ENCODE measurements at places on chromosomes 4 and X.

- no peaks in the 10 kb centered on the region for H3K36me3 ChIP-seq
- peak overlapping the region; percentile 62 for H3K27ac ChIP-seq
- DNase-seq = no peak
- peaks cover 24% of the 10 kb centered on the region for H3K4me1 ChIP-seq
Measured at GRCh38 chr4:14863418-14864364, 138.6 kb upstream of the CPEB2 start.

- H3K27me3 ChIP-seq = no peaks in the 10 kb centered on the region
- H3K4me3 ChIP-seq = no peak overlapping the region
- H3K4me1 ChIP-seq = no peaks in the 10 kb centered on the region
- no peak overlapping the region for H3K27ac ChIP-seq
- DNase-seq = no peak
Measured at GRCh38 chr4:126262665-126263064, 947.9 kb downstream of the FAT4 start.

- no peak overlapping the region for H3K27ac ChIP-seq
- H3K27me3 ChIP-seq = no peaks in the 10 kb centered on the region
- DNase-seq = no peak
- H3K4me1 ChIP-seq = no peaks in the 10 kb centered on the region
Measured at GRCh38 chrX:133544115-133544514, 128.8 kb upstream of the GPC4 start.

- no peaks in the 10 kb centered on the region for H3K27me3 ChIP-seq
- no peaks in the 10 kb centered on the region for H3K36me3 ChIP-seq
- DNase-seq = no peak
- no peak overlapping the region for H3K27ac ChIP-seq
Measured at GRCh38 chrX:85561231-85561630, 181.8 kb upstream of the POF1B start.

DNA sequence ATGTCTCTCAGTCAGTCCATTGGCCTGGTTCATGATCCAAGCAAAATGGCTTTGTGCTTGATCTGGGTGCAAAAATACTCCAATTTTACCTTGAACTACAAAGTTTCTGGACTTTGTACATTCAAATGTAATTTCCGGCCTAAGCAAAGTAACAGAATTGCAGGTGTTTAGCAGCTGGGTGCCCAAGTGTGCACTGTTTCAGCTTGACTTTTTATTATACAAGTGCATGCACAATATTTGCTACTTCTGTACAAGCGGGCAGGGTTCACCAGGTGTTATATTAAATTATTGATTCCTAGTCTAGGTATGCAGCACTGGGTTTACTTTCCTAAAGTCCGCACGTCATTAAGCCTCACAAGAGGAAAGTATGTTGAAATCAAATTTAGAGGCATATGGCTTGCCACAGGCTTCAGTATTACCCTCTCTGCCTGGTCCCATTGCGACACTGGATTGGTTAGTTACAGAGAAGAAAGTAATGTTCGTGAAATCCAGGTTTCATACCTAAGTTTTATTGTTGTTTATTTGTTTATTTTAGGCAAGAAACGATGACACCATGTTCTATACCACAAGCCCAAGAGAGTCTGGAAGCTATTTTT is 376.9 kb upstream of the CTSO start:
- no peaks in the 10 kb centered on the region for H3K36me3 ChIP-seq
- H3K27ac ChIP-seq = peak overlapping the region; percentile 15
- no peak overlapping the region for H3K4me3 ChIP-seq

GRCh38 chr4:2767046-2767704 is 11.0 kb upstream of the TNIP2 start:
- no peaks in the 10 kb centered on the region for H3K27me3 ChIP-seq
- H3K4me1 ChIP-seq = peaks cover 6% of the 10 kb centered on the region
- DNase-seq = peak; percentile 5

- H3K27ac ChIP-seq = no peak overlapping the region
- no peaks in the 10 kb centered on the region for H3K27me3 ChIP-seq
- no peak overlapping the region for H3K4me3 ChIP-seq
- no peak for DNase-seq
- H3K4me1 ChIP-seq = no peaks in the 10 kb centered on the region
Measured at GRCh38 chrX:115393271-115393670, 103.8 kb downstream of the LUZP4 start.

GRCh38 chr4:79209822-79210635 is 115.8 kb downstream of the NAA11 start:
- no peak overlapping the region for H3K4me3 ChIP-seq
- H3K27me3 ChIP-seq = no peaks in the 10 kb centered on the region
- DNase-seq = peak; percentile 67
- no peak overlapping the region for H3K27ac ChIP-seq
- peaks cover 22% of the 10 kb centered on the region for H3K4me1 ChIP-seq
- no peaks in the 10 kb centered on the region for H3K36me3 ChIP-seq

- H3K36me3 ChIP-seq = no peaks in the 10 kb centered on the region
- H3K4me3 ChIP-seq = peak overlapping the region; percentile 88
- H3K4me1 ChIP-seq = peaks cover 9% of the 10 kb centered on the region
- DNase-seq = peak; percentile 26
- peak overlapping the region; percentile 65 for H3K27ac ChIP-seq
Measured at GRCh38 chrX:153935326-153935851, 552 bp upstream of the NAA10 start.

DNA sequence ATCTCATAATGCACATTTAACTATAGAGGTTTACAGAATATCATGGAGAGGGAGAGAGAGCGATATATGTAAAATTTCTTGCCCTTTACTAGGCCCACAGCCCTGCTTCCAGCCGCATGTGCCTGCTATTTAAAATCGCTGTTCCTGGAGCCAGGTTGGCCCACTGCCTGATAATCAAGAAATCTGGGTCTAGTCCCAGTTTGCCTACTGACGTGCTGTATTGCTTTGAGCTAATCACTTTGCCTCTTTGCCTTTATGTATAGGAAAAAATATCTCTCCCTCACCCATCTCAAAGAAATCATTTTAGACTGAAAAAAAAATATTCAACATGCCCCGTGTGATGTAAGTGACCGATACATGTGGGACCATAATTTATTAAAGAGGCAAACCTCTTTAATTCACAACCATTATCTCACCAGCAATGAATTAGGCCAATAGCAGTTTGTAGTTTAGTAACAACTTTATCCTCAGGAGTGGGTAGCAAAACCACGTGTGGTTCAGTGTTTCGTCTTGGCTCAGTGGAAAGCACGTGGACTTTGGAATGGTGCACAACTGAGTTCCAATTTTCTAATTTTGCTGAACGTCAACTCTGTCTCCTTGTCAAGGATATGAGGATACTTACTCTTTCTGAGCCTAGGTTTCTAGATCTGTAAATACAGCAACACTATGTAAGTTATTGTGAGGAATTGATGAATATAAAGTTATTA is 62.6 kb downstream of the GRXCR1 start:
- no peaks in the 10 kb centered on the region for H3K36me3 ChIP-seq
- no peak overlapping the region for H3K4me3 ChIP-seq
- no peaks in the 10 kb centered on the region for H3K4me1 ChIP-seq
- no peak for DNase-seq
- H3K27me3 ChIP-seq = no peaks in the 10 kb centered on the region

- no peak for DNase-seq
- no peaks in the 10 kb centered on the region for H3K36me3 ChIP-seq
- no peak overlapping the region for H3K4me3 ChIP-seq
- no peaks in the 10 kb centered on the region for H3K4me1 ChIP-seq
- no peaks in the 10 kb centered on the region for H3K27me3 ChIP-seq
Measured at GRCh38 chr4:70337886-70338420, 3.2 kb downstream of the CABS1 start.

DNA sequence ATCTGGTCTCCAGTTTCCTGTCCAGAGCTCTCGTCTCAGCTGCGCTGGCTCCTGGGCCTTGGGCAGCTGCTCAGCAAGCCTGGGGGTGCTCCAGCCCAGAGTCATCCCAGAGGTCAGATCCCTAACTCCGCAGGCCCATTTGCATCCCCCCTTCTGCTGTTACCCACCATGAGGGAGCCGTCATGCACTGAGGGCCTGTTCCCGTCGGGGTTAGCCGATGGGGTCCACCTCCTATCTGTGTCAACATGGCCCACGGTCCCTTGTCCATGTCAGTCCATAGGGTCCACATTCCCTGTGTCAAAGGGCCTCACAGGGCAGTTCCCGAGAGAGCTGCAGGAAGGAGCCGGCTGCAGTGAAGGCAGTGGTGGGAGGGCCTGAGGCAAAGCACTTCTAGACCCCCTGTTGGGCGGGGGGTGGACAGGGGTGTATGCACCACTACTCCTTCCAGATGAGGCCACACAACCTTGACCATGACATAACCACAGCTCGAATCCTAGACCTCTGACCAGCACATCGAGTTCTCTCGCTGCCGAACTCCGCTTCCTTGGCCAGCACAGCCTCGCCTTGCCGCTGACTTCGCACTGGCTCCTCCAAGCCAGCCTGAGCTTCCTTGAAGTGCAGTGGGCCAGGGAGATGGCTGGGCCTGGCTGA is 24.9 kb downstream of the WDR1 start:
- peaks cover 48% of the 10 kb centered on the region for H3K36me3 ChIP-seq
- peaks cover 62% of the 10 kb centered on the region for H3K4me1 ChIP-seq
- H3K27ac ChIP-seq = peak overlapping the region; percentile 72
- no peaks in the 10 kb centered on the region for H3K27me3 ChIP-seq
- DNase-seq = no peak

GRCh38 chr4:101191302-101192098 is 155.8 kb downstream of the PPP3CA start:
- peak; percentile 50 for DNase-seq
- peaks cover 17% of the 10 kb centered on the region for H3K4me1 ChIP-seq
- H3K36me3 ChIP-seq = no peaks in the 10 kb centered on the region
- peak overlapping the region; percentile 65 for H3K27ac ChIP-seq
- no peaks in the 10 kb centered on the region for H3K27me3 ChIP-seq

DNA sequence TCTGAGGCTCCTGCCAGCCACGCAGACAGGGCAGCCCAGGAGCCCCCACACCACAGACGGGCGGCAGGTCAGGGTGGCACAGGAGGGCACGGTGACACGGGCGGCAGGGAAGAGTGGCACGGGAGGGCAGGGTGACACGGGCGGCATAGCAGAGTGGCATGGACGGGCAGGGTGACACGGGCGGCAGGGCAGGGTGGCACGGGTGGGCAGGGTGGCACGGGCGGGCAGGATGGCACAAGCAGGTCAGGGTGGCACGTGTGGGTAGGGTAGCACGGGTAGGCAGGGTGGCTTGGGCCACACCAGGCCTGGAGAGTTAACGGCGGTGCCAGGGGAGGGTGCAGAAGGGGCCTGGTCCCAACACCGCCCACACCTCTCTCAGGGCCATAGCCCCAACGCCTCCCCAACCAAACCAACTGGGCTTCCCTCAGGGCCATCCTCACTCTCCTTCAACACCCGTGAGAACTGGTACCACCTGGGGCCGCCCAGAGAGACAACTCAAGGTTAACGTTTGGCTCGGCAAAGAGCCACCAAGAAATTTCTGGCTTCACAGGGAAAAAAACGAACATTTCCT is 3.4 kb downstream of the CTBP1 start:
- peak; percentile 6 for DNase-seq
- H3K4me3 ChIP-seq = no peak overlapping the region
- H3K27ac ChIP-seq = peak overlapping the region; percentile 100
- H3K36me3 ChIP-seq = no peaks in the 10 kb centered on the region
- H3K27me3 ChIP-seq = no peaks in the 10 kb centered on the region

GRCh38 chrX:137172317-137172948 is 138.6 kb upstream of the GPR101 start:
- H3K27me3 ChIP-seq = no peaks in the 10 kb centered on the region
- DNase-seq = no peak
- no peak overlapping the region for H3K27ac ChIP-seq

GRCh38 chr4:137378821-137379220 is 153.5 kb downstream of the PCDH18 start:
- DNase-seq = no peak
- no peaks in the 10 kb centered on the region for H3K4me1 ChIP-seq
- H3K36me3 ChIP-seq = no peaks in the 10 kb centered on the region
- H3K27ac ChIP-seq = no peak overlapping the region
- H3K27me3 ChIP-seq = no peaks in the 10 kb centered on the region

DNA sequence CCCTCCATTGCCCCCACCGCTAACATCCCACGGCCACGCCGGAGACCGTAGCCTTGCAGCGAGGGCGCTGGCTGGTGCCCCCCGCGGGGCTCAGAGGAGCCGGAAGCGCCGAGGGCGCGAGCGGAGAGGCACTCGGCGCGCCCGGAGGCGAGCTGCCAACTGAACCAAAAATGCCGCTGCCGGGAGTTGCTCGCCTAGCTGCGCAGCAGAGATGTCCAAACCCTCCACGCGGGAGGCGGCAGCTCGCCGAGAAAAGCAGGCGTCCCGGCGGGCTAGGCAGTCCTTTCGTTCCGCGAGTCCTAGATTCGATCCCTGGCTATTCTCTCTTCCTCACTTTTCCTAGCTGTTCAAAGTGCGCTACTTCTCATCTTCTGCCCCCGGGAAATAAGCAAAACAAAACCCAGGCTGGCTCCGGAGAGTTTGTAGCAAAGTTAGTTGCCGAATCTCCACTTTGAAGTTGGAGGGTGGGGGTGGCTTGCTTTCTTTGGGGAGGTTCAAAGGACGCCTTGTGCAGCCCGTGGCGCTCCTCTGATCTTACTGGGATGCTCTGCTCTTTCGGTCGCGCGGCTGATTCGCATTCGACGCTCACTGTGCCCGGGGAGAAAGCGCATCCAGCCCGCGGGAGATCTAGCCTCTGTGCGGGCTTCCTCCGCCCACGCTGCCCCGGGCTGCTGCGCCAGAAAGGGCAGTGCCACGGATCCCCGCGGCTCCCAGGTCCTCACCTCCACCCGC is 723 bp downstream of the NKX6-1 start:
- no peak overlapping the region for H3K27ac ChIP-seq
- H3K4me3 ChIP-seq = peak overlapping the region; percentile 49
- DNase-seq = no peak
- no peaks in the 10 kb centered on the region for H3K36me3 ChIP-seq
- peaks cover 100% of the 10 kb centered on the region for H3K27me3 ChIP-seq
- peaks cover 38% of the 10 kb centered on the region for H3K4me1 ChIP-seq

DNA sequence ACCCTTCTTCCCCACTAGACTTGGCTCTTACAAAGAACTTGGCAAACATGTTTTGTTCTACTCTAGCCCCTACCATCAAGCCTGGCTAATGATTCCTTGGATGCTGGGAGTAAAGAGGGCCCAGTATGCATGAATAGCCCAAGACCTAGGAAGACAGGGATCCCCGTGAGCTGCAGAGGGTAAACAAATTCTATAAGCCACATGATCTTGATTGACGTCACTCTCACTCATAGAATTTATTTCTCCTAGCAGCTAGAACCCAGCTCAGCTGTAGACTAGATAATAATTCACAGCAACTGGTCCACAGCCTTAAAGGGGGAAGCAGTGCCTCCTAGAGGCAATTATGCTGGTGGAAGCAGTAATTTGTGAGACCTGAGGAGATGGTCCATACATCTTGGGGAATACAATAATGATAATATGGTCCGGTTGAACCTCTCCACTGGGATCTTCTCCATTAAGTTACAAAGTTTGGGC is 16.1 kb upstream of the USO1 start:
- no peak overlapping the region for H3K4me3 ChIP-seq
- no peaks in the 10 kb centered on the region for H3K36me3 ChIP-seq
- DNase-seq = peak; percentile 50
- H3K27me3 ChIP-seq = no peaks in the 10 kb centered on the region
- peaks cover 12% of the 10 kb centered on the region for H3K4me1 ChIP-seq

GRCh38 chr4:56007154-56007553 is 58.4 kb downstream of the CEP135 start:
- H3K27me3 ChIP-seq = no peaks in the 10 kb centered on the region
- no peak for DNase-seq
- H3K36me3 ChIP-seq = peaks cover 6% of the 10 kb centered on the region
- H3K4me1 ChIP-seq = no peaks in the 10 kb centered on the region
- no peak overlapping the region for H3K4me3 ChIP-seq

- no peak for DNase-seq
- no peaks in the 10 kb centered on the region for H3K27me3 ChIP-seq
- H3K27ac ChIP-seq = no peak overlapping the region
- peaks cover 9% of the 10 kb centered on the region for H3K36me3 ChIP-seq
- peaks cover 3% of the 10 kb centered on the region for H3K4me1 ChIP-seq
- no peak overlapping the region for H3K4me3 ChIP-seq
Measured at GRCh38 chr4:7763788-7764187, 175.9 kb downstream of the AFAP1 start.

GRCh38 chr4:38136604-38137003 is 176.4 kb downstream of the PTTG2 start:
- H3K4me1 ChIP-seq = peaks cover 27% of the 10 kb centered on the region
- H3K27me3 ChIP-seq = no peaks in the 10 kb centered on the region
- H3K4me3 ChIP-seq = no peak overlapping the region

All from transverse colon (tissue), 4 donors.